Caco-2 (cell line): ENCODE measurements at places on chromosomes 3 and 15. TPM values are rescaled to one million over a fixed set of nuclear protein-coding genes. Genes with fewer than 3 reads are reported as not detected.

The CCR4 gene
- 0.16 TPM in 1 of 2 replicates, not detected in the other for total RNA-seq

The NEO1 gene
- total RNA-seq: 9.7 and 12.4 TPM in 2 replicates

The CCDC33 gene
- not detected in 2 replicates for total RNA-seq

The SI gene
- total RNA-seq: 1.7 and 2.6 TPM in 2 replicates

The MYL3 gene
- total RNA-seq: 13.0 and 13.8 TPM in 2 replicates

The SLC12A1 gene
- total RNA-seq: not detected in 2 replicates

The LRTM1 gene
- total RNA-seq: not detected in 2 replicates

The MAN2A2 gene
- 64.9 and 69.8 TPM in 2 replicates for total RNA-seq

The MUC20 gene
- total RNA-seq: 0.88 and 1.9 TPM in 2 replicates

DNA sequence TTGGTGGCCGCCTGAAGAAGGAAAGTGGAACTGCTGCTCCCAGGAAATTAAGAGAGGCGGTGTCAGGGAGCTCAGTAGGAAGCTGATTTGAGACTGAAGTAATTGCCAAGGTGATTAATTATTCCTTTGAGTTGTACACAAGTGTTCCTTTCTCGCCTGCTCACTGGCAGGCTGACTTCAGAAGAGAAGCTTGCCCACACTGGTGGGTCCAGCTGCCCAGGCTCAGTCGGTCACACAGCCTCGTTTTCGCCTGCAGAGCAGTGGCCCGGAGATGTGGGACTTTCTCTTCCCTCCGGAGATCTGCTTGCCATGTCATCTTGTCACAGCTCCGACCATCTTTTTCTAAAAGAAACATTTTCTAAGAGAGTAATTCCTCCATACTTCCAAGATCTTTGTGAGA lies 478.0 kb downstream of the MCTP2 start:
- no peak for DNase-seq

DNA sequence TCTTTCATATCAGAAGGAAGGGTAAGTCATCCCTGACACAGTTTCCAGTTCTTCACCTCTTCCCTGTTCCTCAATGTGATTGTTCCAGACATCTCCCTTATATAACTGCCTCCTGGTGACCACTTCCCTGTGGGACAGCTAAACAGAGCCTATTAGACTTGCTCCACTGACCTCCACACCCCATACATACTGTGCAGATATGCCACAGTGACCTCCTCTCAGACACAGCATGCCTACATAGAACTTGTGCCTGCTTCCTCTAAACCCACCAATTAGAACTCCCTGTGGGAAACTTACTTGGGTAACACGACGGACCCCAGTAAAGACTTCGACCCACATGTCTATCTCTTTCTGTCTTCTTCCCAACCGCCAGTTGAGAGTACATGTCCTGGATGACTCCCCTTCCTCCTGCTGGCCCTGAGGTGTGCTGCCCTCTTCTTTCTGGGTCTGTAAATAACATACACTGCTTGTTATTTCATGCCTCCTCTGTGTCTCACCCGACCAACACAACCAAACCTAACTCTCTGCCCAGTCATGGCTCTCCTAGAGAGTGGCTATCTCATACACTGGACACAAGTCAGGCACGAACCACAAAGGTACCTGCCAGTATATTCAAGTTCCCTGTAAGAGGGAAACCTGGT lies 53.0 kb downstream of the IGSF11 start:
- no peak for DNase-seq

- no peak for DNase-seq
Observed at GRCh38 chr3:193499801-193500485, 54.8 kb downstream of the ATP13A4 start.

DNA sequence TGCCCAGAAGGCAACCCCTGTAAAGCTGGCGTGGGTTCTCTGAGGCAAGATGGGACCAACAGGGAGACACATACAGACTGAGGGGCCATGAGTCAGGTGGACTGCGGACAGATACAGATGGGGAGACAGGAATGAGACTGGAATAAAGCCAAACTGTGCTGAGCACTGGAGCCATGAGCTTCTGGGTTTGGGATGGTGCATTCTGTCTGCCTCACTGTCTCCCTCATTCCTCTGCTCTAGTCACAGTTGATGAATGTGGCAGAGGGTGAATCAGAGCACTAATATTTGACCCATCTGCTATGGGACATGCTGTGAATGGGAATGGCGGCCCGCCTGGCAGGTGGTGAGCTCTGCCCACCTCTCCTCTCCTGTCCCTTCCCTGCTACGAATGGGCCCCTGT lies 262.9 kb downstream of the EPHB1 start:
- DNase-seq: no peak

DNA sequence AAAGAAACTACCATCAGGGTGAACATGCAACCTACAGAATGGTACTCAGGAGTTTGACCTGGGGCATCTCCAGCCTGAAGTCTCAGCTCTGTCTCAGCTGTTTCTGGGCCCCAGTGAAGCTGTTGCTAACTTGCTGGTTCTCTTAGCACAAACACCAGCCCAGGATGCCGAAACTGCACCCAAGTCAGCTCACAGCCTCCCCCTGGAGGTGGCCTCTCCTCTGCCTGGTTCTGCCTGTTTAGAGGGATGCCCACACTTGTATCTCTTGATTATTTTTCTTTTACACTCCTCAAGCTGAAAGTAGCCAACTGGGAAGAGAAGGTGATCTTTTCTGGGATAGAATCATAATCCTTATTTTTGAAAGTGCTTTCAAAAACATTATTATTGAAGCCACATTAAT lies 289.0 kb upstream of the RASGRP1 start:
- DNase-seq: peak; percentile 51

DNA sequence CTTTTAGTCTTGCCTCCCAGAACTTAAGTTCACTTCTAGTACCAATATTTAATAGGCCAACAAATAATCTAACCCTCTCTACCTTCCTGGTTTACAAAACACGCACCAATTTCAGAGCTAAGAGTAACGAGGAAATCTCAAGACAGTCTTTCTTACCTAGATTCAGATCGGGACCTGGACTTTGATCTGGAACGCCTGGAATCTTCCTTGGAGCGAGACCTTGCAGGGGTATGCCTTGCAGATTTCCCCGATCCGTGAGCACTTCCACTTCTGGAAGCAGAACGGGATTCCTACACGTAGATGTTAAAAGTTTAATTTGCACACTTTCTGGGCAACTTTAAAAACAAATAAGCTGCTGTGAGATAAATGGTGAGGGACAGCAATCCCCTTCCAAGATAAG lies 11.4 kb downstream of the TRA2B start:
- DNase-seq: no peak

GRCh38 chr15:90039996-90040395 lies 38.9 kb downstream of the ZNF710 start:
- no peak for DNase-seq

DNA sequence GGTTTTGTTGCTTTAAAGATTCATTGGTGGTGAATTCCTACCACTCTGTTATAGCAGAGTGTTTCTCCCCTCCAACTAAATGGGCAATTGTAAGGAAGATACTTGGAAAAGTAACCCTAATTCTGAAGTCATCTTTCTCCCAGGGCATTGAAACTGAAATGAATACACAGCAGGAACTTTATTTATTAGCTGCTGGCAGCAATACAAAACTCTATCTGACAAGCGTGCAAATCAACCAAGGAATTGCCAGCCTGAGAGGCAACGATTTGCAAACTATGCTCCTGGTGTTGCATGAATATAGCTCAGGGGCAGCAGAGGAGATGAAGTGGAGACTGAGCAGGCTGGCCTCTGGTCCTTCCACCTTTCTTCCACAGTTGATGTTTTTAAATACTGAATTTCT lies 48.9 kb downstream of the CD200R1 start:
- DNase-seq: no peak

GRCh38 chr3:20099060-20099459 lies 58.8 kb downstream of the KAT2B start:
- no peak for DNase-seq

DNA sequence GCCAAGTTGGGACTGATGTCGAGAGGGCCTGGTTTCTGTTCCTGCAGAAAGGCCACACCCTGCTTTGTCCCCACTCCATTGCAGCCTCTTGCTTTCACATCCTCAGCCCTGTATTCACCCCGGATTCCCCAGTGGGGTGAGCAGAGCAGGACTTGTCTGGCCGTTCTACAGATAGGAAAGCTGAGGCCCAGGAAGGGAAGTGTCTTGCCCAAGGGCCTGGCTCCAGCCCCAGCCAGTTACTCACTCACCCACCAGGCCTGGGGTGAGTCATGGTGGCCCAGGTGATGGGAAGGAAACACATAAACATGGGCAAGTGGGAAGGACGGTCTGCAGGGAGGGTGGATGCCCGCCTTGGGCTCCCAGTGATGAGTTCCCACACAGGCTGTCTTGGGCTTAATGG lies 6.1 kb upstream of the DUSP7 start:
- no peak for DNase-seq

DNA sequence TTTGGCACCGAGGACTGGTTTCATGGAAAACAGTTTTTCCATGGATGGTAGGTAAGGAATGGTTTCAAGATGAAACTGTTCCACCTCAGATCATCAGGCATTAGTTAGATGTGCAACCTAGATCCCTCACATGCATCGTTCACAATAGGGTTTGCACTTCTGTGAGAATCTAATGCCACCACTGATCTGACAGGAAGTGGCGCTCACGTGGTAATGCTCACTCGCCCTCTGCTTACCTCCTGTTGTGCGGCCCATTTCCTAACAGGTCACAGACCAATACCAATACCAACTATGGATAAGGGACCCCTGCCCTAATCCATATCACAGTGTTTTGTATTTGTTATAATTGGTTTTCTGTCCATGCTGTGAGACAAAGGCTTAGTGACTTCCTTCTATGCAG lies 58.9 kb downstream of the SLMAP start:
- no peak for DNase-seq

GRCh38 chr3:187447737-187448136 lies 79.6 kb downstream of the RTP4 start:
- no peak for DNase-seq

DNA sequence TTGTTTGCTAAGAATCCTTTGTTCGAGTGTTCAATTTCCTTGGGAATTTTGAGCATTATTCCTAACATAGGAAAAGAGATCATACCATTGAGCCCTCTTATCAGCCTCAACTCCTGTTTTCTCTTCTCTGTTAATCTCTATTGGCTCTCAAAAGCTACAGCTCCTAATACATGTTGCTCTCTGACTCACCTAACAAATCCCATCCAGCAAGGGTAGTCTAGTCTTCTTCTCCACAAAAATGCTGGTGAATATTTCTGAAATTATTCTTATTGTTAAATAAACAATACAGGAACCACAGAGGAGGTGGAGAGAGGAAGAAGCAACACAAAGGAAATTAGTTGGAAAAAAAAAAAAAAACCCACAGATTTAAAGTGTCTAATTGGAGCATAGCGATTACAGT lies 325.8 kb upstream of the NAALADL2 start:
- no peak for DNase-seq

DNA sequence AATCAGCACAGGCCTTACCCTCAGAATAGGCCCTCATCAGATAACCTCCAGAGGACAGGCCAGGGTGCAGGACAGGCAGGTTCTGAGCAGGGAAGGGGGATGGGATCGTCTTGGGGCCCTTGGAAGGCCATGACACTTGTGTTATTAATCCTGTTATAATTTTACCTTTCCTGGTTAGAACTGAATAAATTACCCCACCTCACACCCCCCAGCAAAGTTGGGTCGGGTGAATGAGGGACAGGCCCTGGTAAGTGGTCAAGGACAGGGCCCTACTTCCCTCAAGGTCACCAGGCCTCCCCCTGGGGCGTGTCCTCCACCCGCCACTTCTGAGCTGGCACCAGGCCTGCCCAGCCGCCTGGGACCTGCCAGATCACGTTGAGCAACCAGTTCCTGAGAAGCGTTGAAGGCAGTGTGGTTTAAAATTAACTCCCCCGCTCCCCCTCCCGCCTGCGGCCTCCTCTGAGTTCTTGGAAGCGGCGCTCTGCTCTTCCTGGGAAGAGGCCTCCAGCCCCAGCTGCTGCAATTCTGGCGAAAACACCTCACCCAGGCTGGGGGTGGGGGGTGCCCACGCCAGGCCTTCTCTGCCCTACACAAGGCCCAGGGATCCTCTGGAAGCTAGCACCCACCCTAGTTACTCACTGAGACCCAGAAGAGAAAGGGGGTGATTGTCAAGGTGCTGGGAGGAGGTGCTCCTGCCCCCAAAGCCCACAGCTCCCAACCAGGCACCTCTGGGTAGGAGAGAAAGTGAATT lies 10.6 kb downstream of the CISH start:
- peak; percentile 93 for DNase-seq

GRCh38 chr15:88788816-88789215 lies 14.4 kb upstream of the ACAN start:
- no peak for DNase-seq
